Activated naive CD4-positive, alpha-beta T cell treated with anti-CD3 and anti-CD28 coated beads, Interleukin-2, amount 50 U/mL, for 72 hours (primary cell): ENCODE measurements at places on chromosomes 3 and 15.
A peak's percentile ranks its signal among the peaks of the same experiment; 100 is the strongest.

DNA sequence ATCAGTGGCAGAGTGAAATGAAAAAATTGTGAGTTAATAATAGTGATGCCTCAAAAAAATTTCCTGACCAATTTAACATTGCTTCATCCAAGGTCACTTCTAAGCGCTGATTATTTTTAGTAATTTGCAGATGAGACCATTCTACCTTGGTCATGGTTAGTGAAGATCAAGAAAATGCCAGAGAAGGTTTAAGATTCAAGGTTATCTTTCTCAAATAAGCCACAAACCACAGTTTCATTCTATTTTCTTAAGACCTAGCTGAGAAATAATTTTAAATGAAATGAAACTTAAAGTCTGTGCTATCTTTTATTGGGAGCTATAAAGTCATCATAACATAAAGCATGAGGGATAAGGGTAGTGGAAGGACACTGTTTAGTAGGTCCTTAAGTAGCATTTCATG is 353.9 kb upstream of the NAALADL2 start:
- no peak for DNase-seq

- DNase-seq, result no peak
Observed at GRCh38 chr15:70410371-70410985, 312.8 kb upstream of the TLE3 start.

- no peak for DNase-seq
Observed at GRCh38 chr15:91940496-91941381, 87.2 kb downstream of the SLCO3A1 start.

DNA sequence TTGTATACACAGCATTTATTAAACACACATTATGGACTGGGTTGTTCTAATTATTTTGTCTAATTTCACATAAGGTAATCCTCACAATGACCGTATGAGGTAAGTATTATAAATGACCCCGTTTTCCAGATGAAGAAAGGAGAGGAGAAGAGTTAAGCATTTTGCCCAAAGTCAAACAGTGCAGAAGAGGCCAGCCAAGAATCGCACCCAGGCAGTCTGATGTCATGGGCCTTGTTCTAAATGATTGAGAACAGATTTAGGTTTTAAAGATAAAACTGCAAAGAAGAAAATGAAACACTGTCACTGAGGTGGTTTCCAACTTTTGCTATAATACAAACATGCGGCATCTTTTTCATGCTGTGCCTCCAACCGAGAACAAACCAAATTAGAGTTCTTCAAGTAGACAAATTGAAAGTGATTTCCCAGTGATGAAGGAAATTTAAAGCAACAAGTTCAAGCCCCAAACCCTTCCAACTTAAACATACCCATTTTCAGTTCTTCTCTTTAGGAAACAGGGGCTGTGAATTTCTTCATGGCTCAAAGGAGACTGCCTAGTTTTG is 155.3 kb downstream of the THRB start:
- DNase-seq, result no peak

DNA sequence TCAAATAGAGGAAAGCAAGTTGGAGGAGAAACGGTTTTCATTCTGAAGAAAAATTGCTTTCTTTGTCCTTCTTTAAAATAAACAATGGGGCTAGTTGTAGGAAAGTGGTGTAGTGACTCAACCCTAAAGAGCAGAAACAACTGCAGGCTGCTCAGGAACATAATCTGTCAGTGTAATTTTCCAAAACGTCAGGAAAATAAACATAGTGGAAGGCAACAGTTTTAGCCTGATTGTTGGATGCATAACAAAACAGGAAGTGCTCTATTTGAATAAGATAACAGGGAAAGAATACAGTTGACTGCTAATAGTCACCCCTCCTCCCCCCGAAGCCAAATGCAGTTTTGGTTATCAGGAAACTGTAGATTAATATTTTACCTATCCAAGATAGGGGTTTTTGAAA is 167.6 kb downstream of the ECT2 start:
- DNase-seq, result no peak

GRCh38 chr3:100169201-100169920 is 55.1 kb upstream of the FILIP1L start:
- no peak for DNase-seq

GRCh38 chr15:80966431-80967197 is 23.0 kb downstream of the MESD start:
- no peak for DNase-seq

- no peak for DNase-seq
Observed at GRCh38 chr15:40838756-40839155, 5.1 kb upstream of the SPINT1 start.

- no peak for DNase-seq
Observed at GRCh38 chr15:78345396-78346125, 5.4 kb downstream of the CRABP1 start.

GRCh38 chr3:45211466-45212094 is 14.5 kb downstream of the TMEM158 start:
- DNase-seq, result no peak

DNA sequence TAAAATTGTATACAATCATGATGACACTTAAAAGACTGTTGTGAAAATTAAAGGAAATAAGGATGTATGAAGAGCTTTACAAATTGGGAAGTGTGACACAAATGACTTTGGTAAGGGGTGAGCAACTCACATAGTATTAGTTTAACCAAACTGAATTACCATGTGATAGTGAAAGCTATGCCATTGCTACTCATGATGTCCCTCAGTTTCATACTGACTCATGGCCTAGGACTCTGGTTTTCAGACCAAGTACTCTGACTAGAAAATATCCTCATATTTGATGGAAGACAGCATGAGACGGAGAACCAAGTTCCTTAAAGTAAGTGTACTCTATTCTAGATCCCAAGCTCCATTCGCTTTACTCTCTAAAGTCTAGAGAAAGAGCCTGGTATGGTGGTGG is 203.2 kb upstream of the ICE2 start:
- no peak for DNase-seq

DNA sequence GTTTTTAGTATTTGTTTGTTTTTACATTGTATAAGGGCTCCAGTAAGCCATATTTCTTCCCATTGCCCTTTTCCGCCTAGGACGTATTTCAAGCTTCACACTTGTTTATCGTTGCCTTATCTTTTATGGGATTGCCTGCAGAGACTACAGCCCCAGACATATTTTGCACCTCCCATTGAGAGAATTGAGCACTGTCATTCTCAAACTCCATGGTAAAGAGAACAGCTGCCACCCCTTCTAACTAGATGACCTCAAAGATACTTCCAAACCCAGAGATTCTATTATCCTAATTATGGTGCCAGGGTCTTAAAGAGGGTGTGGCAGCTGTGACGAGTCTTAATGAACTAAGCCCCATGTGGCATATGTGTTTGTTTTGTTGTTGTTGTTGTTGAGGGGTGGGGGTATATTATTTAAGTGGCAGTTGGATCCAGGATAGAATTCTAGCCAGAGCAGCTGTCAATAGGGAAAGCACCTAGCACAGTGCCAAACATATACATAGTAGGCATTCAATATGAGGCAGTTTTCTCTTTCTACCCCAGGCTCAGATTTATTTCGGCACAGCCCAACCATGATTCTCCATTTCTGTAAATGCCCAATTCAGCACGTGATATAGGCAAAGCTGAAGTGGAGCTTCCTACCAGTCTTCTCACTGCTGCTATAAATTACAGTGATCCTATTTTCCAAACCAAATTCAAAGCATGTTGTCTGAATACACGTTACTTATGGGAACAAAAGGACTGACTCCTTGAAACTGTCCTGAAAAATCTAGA is 932 bp upstream of the TP53BP1 start:
- no peak for DNase-seq

DNA sequence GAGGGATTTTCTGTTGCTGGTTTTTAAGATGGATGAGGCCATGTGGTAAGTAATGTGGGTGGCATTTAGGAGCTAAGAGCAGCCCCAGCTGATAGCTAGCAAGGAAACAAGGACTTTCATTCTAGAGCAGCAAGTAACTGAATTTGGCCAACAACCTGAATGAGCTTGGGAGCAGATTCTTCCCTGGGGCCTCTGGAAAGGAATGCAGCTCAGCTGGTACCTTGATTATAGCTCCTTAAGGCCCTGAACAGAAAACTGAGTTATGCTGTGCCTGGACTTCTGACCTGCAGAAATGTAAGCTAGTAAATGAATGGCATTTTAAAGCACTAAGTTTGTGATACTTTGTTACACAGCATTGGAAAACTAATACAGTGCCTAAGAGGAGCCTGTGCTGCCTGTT is 565.5 kb downstream of the PDCD6IP start:
- no peak for DNase-seq

- peak; percentile 54 for DNase-seq
Observed at GRCh38 chr3:52532517-52532837, 1.2 kb downstream of the NT5DC2 start.

- DNase-seq, result no peak
Observed at GRCh38 chr3:150249779-150250470, 158.2 kb upstream of the TSC22D2 start.

- no peak for DNase-seq
Observed at GRCh38 chr3:17047162-17047561, 162.4 kb downstream of the PLCL2 start.

DNA sequence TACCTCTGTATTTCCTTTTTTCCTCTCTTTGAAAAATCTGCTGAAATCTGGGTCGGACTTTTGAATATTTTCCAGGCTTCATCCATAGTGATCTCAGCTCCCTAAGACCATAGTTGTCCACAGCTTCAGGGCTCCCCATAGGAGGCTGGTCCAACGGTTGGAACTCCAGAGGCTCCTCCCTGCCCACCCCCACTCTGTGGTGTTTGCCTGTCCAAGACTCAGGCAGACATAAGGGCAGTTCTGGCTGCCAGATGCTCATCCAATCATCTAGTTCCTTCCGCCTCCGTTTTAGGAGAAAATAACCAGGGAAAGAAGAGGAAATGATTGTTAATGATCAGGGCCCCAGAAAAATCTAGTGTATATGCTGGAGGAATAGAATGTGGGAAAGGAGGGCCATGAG is 27.9 kb upstream of the PRTG start:
- no peak for DNase-seq

GRCh38 chr15:101187820-101188636 is 63.8 kb downstream of the CHSY1 start:
- no peak for DNase-seq

GRCh38 chr3:49181351-49181750 is 10.0 kb downstream of the KLHDC8B start:
- no peak for DNase-seq

DNA sequence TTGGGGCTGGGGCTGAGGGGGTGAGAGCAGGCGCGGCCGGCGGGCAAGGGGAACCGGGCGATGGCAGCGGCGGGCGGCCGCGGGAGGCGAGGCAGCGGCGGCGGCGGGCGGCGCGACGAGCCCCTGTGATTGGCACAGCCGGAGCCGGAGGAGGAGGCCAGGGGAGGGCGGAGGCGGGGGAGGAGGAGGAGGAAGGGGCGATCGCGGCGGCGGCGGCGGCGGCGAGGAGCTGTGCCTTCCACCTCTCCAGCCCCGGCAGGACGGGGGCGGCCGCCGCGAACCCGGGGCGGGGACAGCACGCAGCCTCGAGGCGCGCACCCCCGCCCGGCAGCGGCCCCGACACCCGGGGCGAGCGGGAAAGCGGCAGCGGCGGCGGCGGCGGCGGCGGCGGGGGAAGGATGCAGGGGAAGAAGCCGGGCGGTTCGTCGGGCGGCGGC is at the start of gene SLCO3A1:
TSS of gene SLCO3A1 (plus strand) at position 198 of the 437 bp plus-strand sequence.
- peak; percentile 51 for DNase-seq

GRCh38 chr3:141439589-141439988 is 47.2 kb upstream of the RASA2 start:
- no peak for DNase-seq

GRCh38 chr15:67465196-67465952 is 55.6 kb upstream of the C15orf61 start:
- DNase-seq, result no peak

DNA sequence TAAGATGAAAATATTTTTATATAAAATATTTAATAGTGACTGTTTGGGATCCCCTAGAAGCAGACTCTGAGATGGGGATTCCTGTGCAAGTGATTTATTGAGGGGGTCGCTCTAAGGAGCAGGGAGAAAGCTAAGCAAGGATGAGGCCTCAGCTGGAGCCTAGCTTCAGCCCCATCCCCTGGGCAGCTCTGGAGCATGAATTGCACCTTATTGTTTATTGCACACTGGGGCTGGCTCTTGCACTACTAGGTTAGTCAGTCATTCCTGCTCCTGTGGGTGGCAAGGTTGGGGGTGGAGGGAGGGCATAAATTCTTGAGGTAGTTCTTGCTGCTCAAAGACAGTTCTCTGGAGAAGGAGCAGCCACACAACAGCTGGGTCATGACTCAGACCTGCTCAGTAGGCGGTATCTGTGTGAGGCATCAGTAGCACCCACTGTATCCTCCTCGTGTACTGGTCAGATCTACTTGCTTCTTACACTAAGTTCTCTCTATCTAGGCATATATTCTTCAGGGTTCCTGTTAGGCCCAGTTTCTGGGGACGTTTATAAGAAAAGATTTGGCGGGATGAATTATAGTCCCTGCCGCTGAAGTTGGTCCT is 27.2 kb upstream of the TNFSF10 start:
- peak; percentile 74 for DNase-seq

GRCh38 chr3:119562307-119562961 is 3.0 kb upstream of the CD80 start:
- DNase-seq, result no peak

GRCh38 chr3:34268032-34268709 is 469.7 kb downstream of the PDCD6IP start:
- no peak for DNase-seq

DNA sequence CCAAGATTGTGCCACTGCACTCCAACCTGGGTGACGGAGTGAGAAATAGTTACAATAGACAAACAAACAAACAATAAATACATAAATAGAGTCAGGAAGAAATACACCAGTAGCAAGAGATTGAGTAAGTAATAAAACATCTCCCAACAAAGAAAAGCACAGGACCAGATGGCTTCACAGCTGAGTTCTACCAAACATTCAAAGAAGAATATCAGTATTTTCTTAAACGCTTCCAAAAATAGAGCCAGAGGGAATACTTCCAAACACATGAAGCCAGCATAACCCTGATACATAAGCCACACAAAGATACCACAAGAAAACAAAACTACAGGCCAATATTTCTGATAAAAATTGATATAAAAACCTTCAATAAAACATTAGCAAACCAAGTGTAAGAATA is 30.7 kb upstream of the IGSF10 start:
- no peak for DNase-seq

- no peak for DNase-seq
Observed at GRCh38 chr3:100775226-100775625, 65.9 kb downstream of the TFG start.

GRCh38 chr3:65829228-65829627 is 209.5 kb downstream of the MAGI1 start:
- no peak for DNase-seq

GRCh38 chr15:50260969-50261496 is 4.5 kb downstream of the HDC start:
- no peak for DNase-seq

GRCh38 chr3:51961602-51962569 is 5.4 kb downstream of the PCBP4 start:
- DNase-seq, result no peak
